Naive thymus-derived CD8-positive, alpha-beta T cell (primary cell): ENCODE measurements at places on chromosomes 3 and 15. TPM values are rescaled to one million over a fixed set of nuclear protein-coding genes. Genes with fewer than 3 reads are reported as not detected.
A peak's percentile ranks its signal among the peaks of the same experiment; 100 is the strongest.

- no peak for DNase-seq
- H3K4me1 ChIP-seq = peaks cover 6% of the 10 kb centered on the region
- no peaks in the 10 kb centered on the region for H3K36me3 ChIP-seq
- no peaks in the 10 kb centered on the region for H3K27me3 ChIP-seq
Measured at GRCh38 chr3:133860519-133860918, 35.2 kb downstream of the RAB6B start.

The ECE2 gene
- total RNA-seq = not detected

The ACSBG1 gene
- not detected for total RNA-seq

- no peak overlapping the region for H3K4me3 ChIP-seq
- no peak overlapping the region for H3K27ac ChIP-seq
- no peaks in the 10 kb centered on the region for H3K27me3 ChIP-seq
Measured at GRCh38 chr15:101148881-101149664, 102.8 kb downstream of the CHSY1 start.

The LRRC31 gene
- not detected for total RNA-seq

DNA sequence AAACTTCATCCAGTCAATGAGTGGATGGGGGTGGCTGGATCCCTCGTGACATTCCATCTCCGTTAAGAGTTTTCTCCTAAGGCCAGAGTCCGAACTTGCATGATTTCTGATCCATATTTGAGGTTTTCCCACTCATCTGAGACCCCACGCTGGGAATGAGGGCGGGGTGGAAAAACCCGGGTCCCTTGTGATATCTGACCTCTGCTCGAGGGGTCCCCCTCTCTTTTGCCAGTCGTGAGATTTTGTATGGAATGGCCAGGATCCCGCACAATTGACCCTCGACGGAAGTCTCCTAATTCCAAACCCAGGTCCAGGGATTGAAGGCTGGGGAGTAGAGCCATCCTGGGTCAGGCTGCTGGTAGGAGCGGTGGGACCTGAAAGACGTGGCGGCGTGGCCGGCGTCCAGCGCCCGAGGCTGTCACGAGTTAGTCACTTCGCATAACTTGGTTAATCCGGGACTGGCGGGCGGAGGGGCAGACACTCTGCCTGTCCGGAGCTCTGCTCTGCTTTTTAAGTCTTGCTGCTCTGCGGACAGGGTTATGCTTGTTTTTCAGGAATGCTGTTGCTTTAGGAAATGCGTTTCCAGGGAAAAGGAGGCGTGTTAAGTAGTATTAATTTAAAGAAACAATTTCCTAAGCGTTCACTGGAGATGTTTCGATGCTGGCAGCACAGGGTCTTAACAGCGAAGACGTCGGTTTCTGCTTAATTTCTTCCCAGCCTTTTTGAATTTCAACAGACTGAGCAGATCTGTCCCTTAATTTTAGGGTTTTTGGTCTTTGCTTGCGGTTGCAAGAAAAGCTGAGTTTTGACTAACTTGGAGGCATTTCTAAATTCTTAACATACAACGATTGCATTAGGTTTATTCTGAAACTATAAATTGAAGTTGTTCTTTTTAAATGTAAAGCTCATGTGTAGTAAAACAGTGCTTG is 69.7 kb upstream of the LRRFIP2 start:
- peak overlapping the region; percentile 99 for H3K27ac ChIP-seq
- H3K4me3 ChIP-seq = peak overlapping the region; percentile 97
- DNase-seq = no peak

The ERC2 gene
- total RNA-seq = not detected

DNA sequence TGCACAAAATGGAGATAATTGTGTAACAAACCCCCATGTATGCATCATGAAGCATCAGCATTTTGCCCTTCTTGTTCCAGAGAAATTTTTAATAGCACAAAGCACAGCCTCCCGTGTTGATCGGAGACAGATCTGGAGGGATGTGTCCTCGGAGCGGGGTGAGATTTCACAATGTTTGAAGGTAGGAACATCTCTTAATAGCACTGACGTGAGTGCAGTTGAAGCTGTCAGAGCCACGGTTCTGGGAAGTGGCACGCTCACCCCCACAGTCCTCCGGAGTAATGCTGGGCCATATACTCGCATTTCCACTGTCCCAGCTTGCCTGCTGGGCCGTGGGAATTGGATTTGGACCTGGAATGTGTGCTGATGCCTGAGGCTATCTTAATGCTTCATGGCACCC is 24.1 kb downstream of the ARPP21 start:
- no peak overlapping the region for H3K4me3 ChIP-seq
- H3K27me3 ChIP-seq = no peaks in the 10 kb centered on the region
- H3K27ac ChIP-seq = no peak overlapping the region

The MFSD1 gene
- 28.8 TPM for total RNA-seq

DNA sequence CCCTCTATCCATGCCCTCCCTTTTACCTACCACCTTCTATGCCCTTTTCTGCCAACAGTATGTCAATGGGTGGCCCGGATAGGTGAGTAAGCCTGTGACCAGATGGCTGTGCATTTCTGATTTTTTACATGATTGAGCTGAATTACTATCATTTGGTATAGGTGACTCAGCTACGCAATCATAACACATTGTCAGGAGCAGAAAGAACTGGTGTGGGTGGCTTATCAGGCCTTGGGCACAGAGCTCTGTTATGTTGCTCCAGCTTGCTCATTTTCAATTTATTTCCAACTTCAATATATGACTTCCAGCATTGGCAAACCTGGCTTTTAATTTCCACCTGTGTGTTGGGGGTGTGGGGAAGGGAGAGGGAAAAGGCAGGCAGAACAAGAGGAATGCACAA is 86.6 kb upstream of the AGBL1 start:
- peaks cover 1% of the 10 kb centered on the region for H3K27me3 ChIP-seq
- H3K4me1 ChIP-seq = no peaks in the 10 kb centered on the region
- H3K27ac ChIP-seq = no peak overlapping the region
- H3K36me3 ChIP-seq = no peaks in the 10 kb centered on the region
- no peak overlapping the region for H3K4me3 ChIP-seq
- no peak for DNase-seq

DNA sequence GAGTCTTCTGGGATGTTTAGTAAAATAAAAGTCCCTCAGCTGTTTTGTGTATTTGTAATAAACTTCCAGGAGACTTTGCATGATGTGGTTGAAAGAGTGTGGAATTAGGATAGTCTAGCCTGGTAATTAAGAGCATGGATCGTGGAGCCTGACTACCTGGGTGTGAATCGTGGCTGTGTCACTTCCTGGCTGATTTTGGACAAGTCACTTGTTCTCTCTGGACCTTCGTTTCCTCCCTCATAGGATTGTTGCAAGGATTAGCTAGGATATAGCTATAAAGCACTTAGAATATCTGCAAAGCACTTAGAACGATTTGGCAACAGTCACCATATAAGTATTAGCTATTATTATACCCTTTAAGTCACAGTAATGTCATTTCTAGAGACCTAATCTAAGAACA is 40.2 kb downstream of the SLMAP start:
- peaks cover 2% of the 10 kb centered on the region for H3K36me3 ChIP-seq
- H3K27ac ChIP-seq = peak overlapping the region; percentile 20
- no peak overlapping the region for H3K4me3 ChIP-seq
- H3K27me3 ChIP-seq = no peaks in the 10 kb centered on the region

The EIF4E3 gene
- 38.2 TPM for total RNA-seq

GRCh38 chr3:160735826-160736225 is 20.2 kb upstream of the PPM1L start:
- DNase-seq = no peak
- no peak overlapping the region for H3K4me3 ChIP-seq
- peaks cover 11% of the 10 kb centered on the region for H3K27me3 ChIP-seq
- H3K36me3 ChIP-seq = no peaks in the 10 kb centered on the region
- no peaks in the 10 kb centered on the region for H3K4me1 ChIP-seq

DNA sequence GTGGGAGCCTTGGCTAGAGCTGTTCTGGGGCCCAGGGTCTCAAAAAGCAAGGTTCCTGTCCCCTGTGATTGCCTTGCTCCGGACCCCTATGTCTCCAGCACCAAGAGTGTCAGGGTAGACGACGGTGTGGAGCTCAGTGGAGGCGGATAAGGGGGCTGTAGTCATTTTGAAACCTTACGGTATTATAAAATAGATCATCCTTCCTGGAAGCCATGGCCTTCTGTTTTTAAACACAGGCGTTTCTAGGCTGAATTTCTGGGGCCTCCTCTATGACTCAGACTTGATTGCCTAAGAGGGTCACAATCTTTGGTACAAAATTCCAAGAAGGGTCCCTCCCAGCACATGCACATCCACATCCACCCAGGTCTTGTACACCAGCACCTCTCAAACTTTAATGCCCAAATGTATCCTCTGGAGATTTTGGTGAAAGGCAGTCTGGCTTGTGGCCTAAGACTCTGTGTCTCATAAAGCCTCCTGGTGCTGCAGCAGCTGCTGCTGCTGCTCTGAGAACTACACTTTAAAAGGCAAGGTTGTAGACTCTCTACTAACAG is 70.5 kb upstream of the XCR1 start:
- peak overlapping the region; percentile 84 for H3K27ac ChIP-seq
- H3K36me3 ChIP-seq = peaks cover 8% of the 10 kb centered on the region
- DNase-seq = no peak
- H3K4me1 ChIP-seq = peaks cover 19% of the 10 kb centered on the region
- H3K4me3 ChIP-seq = peak overlapping the region; percentile 80

The ZFAND6 gene
- total RNA-seq = 71.9 TPM

- H3K36me3 ChIP-seq = no peaks in the 10 kb centered on the region
- DNase-seq = no peak
- no peak overlapping the region for H3K27ac ChIP-seq
- no peaks in the 10 kb centered on the region for H3K27me3 ChIP-seq
- no peak overlapping the region for H3K4me3 ChIP-seq
Measured at GRCh38 chr3:514192-514591, 317.6 kb downstream of the CHL1 start.

DNA sequence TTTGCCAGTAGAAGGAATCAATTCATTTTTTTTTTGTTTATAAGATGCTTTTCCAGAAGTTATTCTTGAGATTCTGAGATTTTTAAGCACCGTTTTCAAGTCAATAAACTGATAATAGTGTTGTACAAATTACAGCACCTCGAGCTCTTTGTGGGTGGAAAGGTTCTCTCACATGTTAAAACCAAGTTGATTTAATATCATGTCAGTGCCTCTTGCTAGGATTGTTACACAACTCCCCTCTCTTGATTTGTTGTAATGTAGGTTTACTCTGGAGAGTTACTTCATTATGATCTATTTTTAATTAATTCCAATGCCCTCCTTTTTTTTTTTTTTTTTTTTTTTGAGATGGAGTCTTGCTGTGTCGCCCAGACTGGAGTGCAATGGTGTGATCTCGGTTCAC is 25.8 kb upstream of the UBXN7 start:
- H3K4me3 ChIP-seq = no peak overlapping the region
- peak overlapping the region; percentile 63 for H3K27ac ChIP-seq
- no peak for DNase-seq
- peaks cover 9% of the 10 kb centered on the region for H3K4me1 ChIP-seq
- no peaks in the 10 kb centered on the region for H3K27me3 ChIP-seq

DNA sequence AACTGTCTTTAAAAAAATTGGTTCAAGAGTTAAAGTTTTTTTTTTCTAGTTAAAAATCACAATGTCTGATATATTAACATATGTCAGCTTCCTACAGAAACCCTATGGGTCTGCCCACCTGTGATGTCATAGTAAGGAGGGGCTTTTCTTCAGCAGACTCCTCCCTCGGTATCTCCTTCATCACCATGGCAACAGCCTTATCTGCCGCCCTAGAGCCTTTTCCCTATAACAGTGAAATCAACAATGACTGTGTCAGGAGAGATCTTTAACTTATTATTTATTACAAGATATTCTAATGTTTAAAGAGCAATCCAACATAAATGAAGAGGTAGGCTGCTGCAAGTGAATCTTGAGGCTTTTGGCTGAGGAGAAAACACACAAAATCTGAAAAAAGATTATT is 138.7 kb downstream of the PEX5L start:
- H3K27ac ChIP-seq = no peak overlapping the region
- DNase-seq = no peak
- no peak overlapping the region for H3K4me3 ChIP-seq
- H3K4me1 ChIP-seq = no peaks in the 10 kb centered on the region
- H3K27me3 ChIP-seq = peaks cover 8% of the 10 kb centered on the region

The ACAN gene
- total RNA-seq = not detected

DNA sequence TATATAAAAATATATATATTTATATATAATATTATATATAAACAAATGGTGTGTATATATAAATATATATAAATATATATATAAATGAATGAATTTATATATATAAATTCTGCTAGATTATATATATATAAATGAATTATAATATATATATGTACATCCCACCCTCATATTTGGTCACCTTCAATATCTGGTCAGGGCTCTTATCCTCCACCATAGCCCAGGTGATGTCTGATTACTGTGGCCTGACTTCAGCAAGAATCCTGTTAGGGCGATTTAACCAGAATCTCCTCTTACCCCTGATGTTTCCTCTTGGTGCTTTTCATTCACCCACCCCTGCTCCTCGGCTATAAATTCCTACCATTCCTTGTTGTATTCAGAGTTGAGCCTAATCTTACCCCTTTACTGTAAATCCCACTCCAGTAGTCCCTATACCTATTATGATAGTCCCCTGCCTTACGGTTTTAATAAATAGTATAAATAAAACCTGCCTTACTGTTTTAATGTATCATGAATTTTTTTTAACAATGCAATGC is 439.6 kb downstream of the PLOD2 start:
- no peaks in the 10 kb centered on the region for H3K27me3 ChIP-seq
- no peaks in the 10 kb centered on the region for H3K36me3 ChIP-seq
- no peak for DNase-seq
- no peaks in the 10 kb centered on the region for H3K4me1 ChIP-seq

The GOLGA8J gene
- 0.60 TPM for total RNA-seq

- no peak overlapping the region for H3K4me3 ChIP-seq
- H3K4me1 ChIP-seq = no peaks in the 10 kb centered on the region
- DNase-seq = no peak
- no peaks in the 10 kb centered on the region for H3K36me3 ChIP-seq
- no peak overlapping the region for H3K27ac ChIP-seq
- H3K27me3 ChIP-seq = no peaks in the 10 kb centered on the region
Measured at GRCh38 chr15:95609096-95609495, 721.4 kb upstream of the NR2F2 start.

The TRH gene
- total RNA-seq = not detected

- no peak overlapping the region for H3K4me3 ChIP-seq
- H3K27me3 ChIP-seq = no peaks in the 10 kb centered on the region
Measured at GRCh38 chr3:31220431-31220830, 312.3 kb upstream of the STT3B start.

The NMB gene
- 2.1 TPM for total RNA-seq

The MESP2 gene
- not detected for total RNA-seq

The EPB42 gene
- not detected for total RNA-seq

GRCh38 chr3:172550347-172550943 is 27.2 kb upstream of the TNFSF10 start:
- H3K4me3 ChIP-seq = no peak overlapping the region
- H3K27me3 ChIP-seq = no peaks in the 10 kb centered on the region
- H3K36me3 ChIP-seq = no peaks in the 10 kb centered on the region
- peaks cover 17% of the 10 kb centered on the region for H3K4me1 ChIP-seq
- DNase-seq = no peak
- no peak overlapping the region for H3K27ac ChIP-seq

GRCh38 chr3:171806200-171807128 is 3.8 kb downstream of the PLD1 start:
- no peak overlapping the region for H3K4me3 ChIP-seq
- H3K36me3 ChIP-seq = no peaks in the 10 kb centered on the region
- H3K27ac ChIP-seq = no peak overlapping the region
- no peak for DNase-seq
- H3K27me3 ChIP-seq = peaks cover 37% of the 10 kb centered on the region
- peaks cover 16% of the 10 kb centered on the region for H3K4me1 ChIP-seq

- H3K27me3 ChIP-seq = peaks cover 23% of the 10 kb centered on the region
- H3K36me3 ChIP-seq = no peaks in the 10 kb centered on the region
- no peak overlapping the region for H3K27ac ChIP-seq
Measured at GRCh38 chr15:91258415-91258759, 158.3 kb downstream of the SV2B start.

GRCh38 chr3:58038675-58039292 is 30.6 kb downstream of the FLNB start:
- H3K27me3 ChIP-seq = no peaks in the 10 kb centered on the region
- H3K36me3 ChIP-seq = peaks cover 11% of the 10 kb centered on the region
- no peak for DNase-seq
- peaks cover 36% of the 10 kb centered on the region for H3K4me1 ChIP-seq
